ENCODE measurements at places on chromosomes 7 and 10.

- no peak for DNase-seq
Measured at GRCh38 chr10:97631098-97631497, 2.2 kb downstream of the MORN4 start.

GRCh38 chr10:102648889-102649796 lies 4.9 kb downstream of the TRIM8 start:
- no peak for DNase-seq

DNA sequence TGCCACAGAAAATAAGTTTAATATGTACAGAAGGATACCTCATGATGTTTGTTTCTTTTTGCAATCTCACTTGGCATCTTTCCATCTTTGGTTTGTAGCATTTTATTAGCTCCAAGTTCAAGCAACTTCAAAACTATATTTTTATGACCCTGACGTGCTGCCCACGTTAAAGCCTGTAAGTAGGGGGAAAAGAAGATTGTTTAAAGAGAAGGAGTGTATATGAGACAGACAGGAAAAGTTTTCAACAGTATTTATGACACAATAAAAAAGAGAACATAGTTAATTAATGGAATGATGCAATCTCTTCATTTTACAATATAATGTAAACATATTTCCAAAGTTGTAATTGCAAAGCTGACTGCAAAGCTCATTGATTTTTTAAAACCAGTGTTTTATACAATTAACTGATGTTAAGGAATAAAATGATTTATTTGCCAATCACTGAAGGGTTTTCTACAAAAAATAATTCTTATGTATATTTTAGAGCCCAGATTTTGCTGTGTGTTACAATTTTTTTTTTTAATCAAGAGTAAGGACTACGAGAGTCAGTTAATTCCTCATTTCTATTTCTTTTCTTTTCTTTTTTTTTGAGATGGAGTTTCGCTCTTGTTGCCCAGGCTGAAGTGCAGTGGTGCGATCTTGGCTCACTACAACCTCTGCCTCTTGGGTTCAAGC lies 42.5 kb downstream of the ASZ1 start:
- DNase-seq = no peak

GRCh38 chr7:130087364-130087763 lies 17.0 kb downstream of the KLHDC10 start:
- DNase-seq = no peak

DNA sequence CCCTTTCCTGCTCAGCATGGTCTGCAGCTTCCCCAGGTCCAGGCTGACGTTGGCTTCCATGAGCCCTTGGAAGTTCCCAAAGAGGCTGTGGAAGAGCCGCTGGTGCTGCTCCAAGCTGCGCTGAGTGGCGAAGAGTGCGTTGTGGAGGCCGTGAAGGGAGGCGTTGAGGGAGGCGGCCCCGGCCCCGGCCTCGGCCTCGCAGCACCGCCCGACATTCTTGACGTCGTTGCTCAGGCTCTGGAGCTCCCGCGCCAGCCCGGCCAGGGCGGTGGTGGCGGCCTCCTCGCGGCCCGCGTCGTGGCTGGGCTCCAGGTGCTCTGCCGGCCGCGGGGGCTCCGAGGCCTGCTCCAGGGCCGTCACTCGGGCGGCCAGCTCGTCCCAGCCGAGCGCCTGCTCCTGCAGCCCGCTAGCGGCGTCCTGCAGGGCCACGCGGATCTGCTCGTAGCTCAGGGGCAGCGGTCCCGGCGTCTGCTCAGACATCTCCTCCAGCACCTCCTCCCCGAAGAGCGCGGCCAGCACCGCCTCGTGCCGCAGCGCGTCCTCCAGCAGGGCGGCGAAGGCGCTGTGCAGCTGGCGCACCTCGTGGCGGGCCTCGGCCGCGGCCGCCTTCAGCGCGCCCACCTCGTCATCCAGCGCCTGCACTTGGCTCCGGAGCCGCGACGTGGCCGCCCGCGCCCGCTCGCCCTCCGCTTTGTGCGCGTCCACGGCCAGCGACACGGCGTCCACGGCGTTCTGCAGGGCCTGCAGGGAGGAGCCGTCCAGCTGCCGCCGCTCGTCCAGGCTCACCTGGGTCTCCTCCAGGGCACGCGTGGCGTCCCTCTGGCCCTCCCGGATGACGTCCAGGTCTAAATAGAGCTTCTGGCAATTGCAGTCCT lies 14.7 kb downstream of the MMRN2 start:
- DNase-seq = no peak

GRCh38 chr7:50727711-50728110 lies 55.0 kb downstream of the GRB10 start:
- DNase-seq = no peak

DNA sequence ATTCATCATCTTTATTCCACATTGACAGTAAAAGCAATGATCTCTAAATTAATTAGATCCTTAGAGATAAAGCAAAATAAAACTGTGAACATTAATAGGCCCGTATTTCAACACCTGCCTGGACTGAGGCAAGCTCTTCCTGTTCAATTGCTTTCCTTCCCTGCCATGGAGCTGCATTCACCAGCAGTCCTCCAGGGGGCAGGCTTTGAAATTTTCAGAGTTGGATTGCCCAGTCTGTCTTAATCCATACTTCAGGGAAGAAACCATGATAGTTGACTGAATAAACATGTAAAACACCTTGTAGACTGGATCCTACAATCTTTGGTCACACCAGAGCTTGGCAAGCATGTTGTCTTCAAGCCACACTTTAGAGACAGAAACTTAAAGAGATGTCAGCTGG lies 936.6 kb downstream of the NRG3 start:
- DNase-seq = no peak

All from activated gamma-delta T cell treated with anti-CD3 and anti-CD28 coated beads, Interleukin-2, amount 50 U/mL, for 16 hours (primary cell).